Stimulated activated CD8-positive, alpha-beta memory T cell treated with anti-CD3 and anti-CD28 coated beads, Interleukin-7, amount 100 ng/mL, for 1 hour (primary cell): ENCODE measurements at places on chromosomes 11 and 22.

DNA sequence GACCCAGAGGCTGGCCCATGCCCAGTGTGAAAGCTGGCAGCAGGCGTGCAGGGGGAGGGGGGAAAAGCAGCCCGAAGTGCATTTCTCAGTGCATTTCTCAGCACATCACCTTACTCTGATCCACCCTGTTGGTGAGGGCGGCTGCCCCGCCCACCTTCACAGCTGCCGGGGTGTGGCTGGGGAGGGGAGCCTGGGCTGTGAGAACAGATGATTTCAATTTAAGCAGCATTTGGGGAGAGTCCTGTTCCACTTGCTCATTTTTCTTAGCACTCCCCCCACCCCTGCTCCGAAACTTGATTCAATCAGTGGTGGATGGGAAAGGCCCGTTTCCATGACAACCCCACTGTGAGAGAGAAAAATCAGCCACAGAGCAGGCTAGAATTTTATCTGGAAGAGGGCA, 84.8 kb downstream of the SNX19 start:
- DNase-seq = no peak

- no peak for DNase-seq
Measured at GRCh38 chr11:9780929-9781328, 117.1 kb downstream of the SWAP70 start.

DNA sequence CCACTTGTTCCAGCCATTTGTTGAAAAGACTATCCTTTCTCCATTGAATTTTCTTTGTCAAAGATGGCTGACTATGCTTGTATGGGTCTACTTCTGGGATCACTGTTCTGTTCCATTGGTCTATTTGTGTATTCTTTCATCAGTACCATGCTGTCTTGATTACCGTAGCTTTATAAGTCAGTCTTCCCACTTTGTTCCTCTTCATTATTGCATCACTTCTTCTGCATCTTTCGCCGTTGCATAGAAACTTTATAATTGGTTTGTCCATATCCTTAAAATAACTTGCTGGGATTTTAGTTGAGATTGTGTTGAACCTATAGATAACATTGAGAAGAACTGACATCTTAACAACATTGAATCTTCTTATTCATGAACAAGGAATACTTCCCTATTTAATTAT, 598.8 kb downstream of the TBC1D22A start:
- no peak for DNase-seq

DNA sequence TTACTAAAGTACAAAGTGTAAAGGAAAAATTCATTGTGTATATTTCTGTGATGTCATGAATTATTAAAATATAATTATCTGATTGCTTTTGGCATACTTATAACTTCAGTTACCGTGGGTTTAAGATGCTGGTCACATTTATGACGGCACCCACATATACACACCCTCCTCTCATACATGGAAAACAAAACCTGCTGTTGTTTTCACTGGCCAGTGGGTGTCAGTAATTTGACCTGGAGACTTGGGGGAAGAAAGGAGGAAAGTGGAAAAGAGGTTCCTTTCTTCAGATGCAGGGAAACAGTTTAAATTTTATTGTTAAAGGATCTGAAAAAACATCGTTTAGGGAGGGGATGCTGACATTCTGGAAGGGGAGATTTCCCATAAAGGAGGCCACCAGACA, 742 bp upstream of the BBOX1 start:
- no peak for DNase-seq

DNA sequence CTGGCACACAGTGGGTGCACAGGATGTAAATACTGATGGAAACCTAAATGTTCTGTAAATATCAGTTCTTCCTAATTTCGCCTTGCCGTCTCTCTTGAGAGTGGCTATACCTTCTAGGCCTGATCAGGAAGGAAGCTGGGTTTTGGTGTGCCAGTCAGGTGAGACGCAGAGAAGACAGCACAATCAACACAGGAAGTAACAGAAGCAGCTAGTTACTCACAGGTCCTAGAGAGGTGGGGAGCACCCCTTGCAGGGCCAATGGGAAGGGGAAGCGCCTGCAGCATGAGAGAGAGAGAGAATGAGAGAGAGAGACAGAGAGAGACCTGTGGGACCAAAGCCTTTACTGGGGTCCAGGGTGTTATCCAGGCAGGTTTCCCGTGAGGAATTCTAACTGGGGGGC, 80.8 kb downstream of the FBLN1 start:
- DNase-seq = no peak

GRCh38 chr11:15453211-15453765, 338.6 kb downstream of the INSC start:
- no peak for DNase-seq

GRCh38 chr11:109034339-109034696, 369.4 kb downstream of the DDX10 start:
- DNase-seq = no peak

DNA sequence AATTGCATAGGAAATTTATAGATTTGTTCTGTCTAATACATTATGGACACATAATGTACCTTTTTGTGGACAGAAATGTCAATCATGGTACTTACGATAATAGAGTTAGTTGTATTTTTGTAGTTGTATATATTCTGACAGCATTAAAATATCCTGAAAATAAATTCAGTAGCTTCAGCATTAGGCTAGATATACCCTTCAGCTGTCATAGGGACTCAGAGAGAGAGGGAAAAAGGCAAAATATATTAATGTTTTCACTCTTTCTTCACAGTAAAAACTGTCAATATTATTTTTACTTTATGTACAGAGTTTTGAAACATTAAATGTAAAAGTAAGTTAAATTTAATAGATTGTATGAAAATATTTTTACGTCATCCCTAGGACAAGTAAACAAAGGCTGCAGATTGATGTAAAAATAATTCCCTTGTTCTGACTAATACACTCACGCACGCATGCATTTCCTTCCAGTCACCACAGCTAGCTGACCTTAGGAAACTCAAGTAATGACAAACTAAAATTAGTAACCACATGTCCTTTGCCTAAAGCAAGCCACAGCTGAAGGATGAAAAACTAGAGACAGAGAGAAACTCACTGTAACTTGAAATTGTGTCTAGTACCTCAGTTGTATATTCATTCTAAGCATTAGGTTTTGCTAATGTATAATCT, 104.7 kb upstream of the CARD18 start:
- DNase-seq = no peak

DNA sequence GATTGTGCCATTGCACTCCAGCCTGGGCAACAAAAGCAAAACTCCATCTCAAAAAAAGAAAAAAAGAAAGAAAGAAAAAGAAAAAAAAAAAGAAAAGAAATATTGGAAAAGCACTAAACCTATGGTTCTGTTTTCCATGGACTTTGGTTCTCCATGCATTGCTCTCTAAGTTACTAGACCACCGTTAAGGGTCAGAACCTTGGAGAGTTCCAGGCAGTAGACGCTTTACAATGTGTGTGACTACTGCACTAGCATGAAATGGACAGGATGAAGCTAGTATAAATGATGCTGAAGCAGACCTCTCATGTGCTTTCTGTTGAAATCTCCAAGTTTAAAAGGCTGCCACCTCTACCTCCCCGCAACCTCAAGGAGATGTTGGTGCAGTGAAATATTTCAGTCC, 63.5 kb downstream of the SIK2 start:
- no peak for DNase-seq

DNA sequence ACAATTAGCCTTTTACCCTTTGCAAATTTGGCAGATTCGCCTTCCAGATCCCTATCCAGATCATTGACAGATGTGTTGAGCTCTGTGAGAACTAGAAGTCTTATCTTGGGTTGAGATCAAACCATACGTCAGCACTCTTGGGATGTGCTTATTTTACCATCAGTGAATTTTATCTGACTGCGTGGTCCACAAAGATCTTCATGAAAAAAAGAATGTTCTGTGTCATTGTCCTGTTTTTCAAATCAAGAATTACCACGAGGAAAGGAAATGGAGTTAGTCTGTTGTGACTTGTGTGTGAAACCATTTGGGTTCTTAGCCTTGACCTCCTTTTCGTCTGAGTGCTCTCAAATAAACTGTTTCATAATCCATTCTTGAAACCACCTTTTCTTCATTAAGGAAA, 86.2 kb upstream of the SORL1-AS1 start:
- no peak for DNase-seq

GRCh38 chr11:47124675-47125074, 52.0 kb downstream of the ARFGAP2 start:
- no peak for DNase-seq

- DNase-seq = no peak
Measured at GRCh38 chr11:114820621-114821020, 142.3 kb downstream of the NXPE2 start.

GRCh38 chr11:118703563-118704106, 24.2 kb upstream of the TREH start:
- DNase-seq = no peak
